ENCODE measurements at places on chromosomes 16 and 17.

DNA sequence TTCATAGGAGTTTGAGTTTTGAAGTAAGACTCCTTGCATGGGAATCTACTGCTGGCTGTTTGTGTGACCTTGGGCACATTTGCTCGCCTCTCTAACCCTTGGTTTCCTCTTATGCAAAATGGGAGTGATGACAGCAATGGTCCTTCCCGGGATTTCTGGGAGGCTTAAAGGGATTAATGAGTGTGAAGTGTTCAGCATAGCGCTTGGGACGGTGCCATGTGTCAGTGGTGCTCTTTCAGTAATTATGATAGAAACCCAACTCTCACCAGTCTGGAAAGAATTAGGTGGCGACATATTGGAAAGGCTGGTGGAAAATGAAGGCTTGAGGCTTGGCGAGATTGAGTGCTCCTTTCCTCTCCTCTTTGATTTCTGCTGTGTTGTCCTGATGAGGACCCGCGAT is 429.2 kb upstream of the EEF2KMT start:
- no peak for DNase-seq

- DNase-seq, result peak; percentile 18
Measured at GRCh38 chr17:3558603-3559269, 1.1 kb upstream of the TRPV3 start.

DNA sequence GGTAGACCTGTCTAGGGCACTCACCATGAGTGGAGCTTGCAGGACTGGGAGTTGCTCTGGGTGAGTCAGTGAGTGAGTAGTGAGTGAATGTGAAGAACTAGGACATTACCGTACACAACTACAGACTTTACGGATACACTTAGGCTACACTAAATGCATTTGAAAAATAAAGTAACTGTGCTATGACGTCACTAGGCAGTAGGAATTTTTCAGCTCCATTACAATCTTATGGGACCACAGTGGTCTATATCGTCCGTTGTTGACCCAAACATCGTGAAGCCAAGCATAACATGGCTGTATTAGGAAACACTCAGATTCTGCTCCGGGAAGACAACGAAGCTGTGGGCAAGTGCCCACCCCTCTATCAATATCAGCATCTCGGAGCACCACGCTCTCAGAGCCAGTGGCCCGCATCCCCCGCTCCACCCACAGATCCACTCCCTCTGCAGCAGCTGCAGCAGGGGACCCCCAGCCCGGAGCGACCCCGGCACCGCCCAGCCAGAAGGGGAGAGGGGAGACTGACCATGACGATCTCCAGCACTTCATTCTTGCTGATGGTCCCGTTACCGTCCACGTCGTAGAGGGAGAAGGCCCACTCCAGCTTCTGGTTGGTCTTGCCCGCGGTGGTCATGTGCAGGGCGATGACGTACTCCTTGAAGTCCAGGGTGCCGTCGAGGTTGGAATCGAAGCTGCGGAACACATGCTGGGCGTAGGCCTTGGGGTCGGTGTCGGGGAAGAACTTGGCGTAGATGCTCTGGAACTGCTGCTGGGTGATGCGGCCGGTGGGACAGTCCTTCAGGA is 594 bp downstream of the RCVRN start:
- DNase-seq, result no peak

GRCh38 chr17:79952265-79952877 is 83.3 kb downstream of the TBC1D16 start:
- no peak for DNase-seq

- DNase-seq, result no peak
Measured at GRCh38 chr16:18969855-18970240, 13.9 kb upstream of the TMC7 start.

DNA sequence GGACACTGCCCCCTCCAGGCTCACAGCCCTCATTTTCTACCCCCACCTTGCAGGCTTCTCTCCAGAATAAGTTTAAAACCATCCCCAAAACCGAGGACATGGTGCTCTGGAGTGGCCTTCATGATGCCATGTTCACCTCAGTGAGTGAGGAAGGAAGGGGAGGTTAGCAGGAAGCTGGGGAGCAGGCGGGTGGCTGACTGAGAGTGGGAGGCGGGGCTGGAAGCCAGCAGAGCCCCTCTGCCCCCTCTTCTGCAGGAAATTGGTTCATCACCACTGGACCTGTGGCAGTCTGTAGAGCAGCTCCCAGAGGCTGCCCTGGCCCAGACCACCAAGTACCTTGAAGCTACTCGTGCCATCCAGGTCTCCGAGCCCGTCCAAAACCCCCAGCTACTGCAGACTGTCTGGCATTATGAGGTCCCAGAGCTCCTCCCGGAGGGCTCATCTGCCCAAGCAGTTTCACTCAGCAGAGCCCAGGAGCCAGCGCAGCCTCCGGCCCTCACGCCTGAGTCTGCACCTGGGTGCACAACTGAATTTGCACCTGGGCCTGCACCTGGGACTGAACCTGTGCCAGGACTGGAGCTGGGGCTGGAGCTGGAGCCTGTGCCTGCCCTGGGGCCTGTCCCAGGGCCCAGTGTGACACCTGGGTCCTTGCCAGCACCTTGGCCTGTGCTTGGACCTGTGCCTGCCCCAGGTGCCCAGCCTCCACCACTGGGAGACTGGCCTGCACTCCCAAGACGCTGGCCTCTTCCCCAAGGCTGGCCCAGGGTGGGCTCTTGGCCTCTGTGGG is 19.0 kb downstream of the C16orf96 start:
- peak; percentile 42 for DNase-seq

- DNase-seq, result no peak
Measured at GRCh38 chr16:87216148-87216840, 100.9 kb downstream of the C16orf95 start.

GRCh38 chr17:57620576-57620975 is 124.5 kb downstream of the CCDC182 start:
- no peak for DNase-seq

GRCh38 chr17:40588552-40588951 is 23.3 kb upstream of the CCR7 start:
- no peak for DNase-seq

DNA sequence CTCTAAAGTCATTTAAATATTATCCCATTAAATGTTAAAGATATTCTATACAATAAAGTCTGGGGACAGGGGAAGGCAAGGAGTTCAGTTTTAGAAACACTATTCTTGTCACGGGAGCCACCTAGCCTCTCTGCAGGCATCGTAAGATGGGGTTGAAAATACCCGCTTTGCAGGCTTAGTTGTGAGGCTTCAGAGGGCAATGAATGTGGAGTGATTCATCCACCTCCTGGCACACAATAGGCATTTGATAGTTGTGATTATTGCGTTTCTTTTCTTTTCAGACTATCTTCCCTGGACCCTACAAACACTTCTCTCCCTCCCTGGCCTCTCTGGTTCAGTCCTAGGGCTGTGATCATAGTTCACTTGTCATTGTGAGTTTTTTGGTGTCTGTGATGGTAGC is 19.6 kb downstream of the GLP2R start:
- no peak for DNase-seq

DNA sequence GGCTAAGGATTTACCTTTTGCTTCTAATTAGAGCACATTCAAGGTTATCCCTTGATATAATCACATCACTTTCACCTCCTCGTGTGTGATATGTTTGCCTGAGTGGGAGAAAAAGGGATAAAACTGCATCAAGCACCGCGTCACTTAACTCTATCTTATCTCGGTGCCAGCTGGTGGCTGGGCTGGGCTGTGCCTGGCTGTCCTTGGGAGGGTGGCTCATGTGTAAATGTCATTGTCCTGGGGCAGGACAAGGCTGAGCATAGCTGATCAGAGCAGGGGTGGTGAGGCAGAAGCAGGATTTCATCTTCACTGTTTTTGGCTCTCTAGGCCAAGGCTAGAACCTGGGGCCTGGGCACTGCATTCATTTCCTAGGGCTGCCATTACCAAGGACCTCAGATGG is 105.3 kb downstream of the RAP1GAP2 start:
- no peak for DNase-seq

GRCh38 chr17:33421933-33422332 is 128.8 kb upstream of the ASIC2 start:
- DNase-seq, result peak; percentile 73

- DNase-seq, result no peak
Measured at GRCh38 chr16:17356243-17356933, 114.4 kb downstream of the XYLT1 start.

DNA sequence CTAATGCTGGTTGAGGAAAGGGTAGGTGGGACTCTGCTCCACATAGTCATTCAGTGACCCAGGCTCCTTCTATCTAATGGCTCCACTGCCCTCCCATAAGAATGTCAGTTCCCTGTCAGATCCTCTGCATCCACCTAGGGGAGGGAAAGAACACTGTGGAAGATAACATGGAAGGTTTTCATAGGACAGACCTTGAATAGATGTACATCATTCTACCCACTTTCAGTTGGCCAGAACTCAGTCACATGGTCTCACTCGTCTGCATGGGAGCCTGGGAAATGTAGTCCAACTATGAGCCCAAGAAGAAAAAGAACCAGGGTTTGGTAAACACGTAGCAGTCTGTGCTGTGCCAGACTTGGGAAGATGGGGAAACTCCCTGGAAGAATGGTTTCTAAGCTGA is 27.1 kb upstream of the SCNN1B start:
- DNase-seq, result no peak

GRCh38 chr16:48511716-48512115 is 98.3 kb downstream of the N4BP1 start:
- DNase-seq, result no peak

- no peak for DNase-seq
Measured at GRCh38 chr17:2700030-2700490, 11.5 kb downstream of the CLUH start.

- no peak for DNase-seq
Measured at GRCh38 chr17:43384476-43384862, 14.3 kb upstream of the ARL4D start.

GRCh38 chr17:2044263-2044894 is 2.6 kb downstream of the OVCA2 start:
- DNase-seq, result no peak

GRCh38 chr17:18246880-18247612 is 11.5 kb downstream of the FLII start:
- DNase-seq, result no peak

GRCh38 chr17:36611345-36612072 is 10.1 kb downstream of the MRM1 start:
- DNase-seq, result no peak

GRCh38 chr17:38507921-38508569 is 79.8 kb downstream of the ARHGAP23 start:
- DNase-seq, result no peak

DNA sequence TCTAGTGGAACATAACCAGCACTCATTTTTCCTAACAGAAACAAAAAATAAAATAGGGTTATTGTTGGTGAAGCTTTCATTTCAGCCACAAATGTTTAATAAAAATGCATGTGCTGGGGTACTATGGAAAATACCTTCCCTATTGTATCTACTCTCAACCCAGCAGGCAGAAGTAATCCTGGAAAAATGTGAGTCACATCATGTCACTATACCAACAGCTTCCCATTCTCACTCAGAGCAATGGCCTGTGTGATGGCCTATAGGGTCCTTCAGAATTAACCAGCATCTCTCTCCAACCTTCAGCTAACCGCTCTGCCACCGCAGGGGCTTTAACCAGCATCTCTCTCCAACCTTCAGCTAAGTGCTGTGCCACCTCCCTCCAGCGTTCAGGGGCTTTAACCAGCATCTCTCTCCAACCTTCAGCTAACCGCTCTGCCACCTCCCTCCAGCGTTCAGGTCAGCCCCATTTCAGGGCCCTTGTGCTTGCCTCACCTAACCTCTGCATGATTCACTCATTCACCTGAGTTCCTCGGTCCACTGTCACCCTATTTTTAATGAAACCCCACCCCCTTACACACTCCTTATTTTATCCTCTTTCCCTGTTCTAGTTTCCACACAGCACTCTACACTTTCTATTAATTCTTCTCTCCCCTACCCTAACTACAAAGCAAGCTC is 34.0 kb downstream of the UBE2G1 start:
- DNase-seq, result no peak

DNA sequence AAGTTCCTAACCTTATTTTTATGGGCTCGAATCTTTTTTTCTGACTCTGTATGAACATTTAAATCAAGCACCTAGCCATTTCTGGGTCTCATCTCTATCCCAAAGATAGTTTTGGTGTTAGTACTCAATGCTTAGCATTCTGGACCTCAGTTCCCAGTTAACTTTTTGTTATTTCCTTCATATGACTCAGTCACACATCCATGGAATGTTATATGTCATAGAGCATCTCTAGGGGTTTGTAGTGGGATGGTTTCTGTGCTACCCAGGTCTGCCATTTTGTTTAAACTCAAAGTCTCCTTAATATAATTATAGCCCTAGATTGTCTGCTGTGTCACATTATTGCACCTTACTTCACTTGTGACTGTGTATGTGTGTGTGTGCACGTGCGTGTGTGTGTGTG is 90.1 kb downstream of the EFCAB13 start:
- DNase-seq, result no peak

- DNase-seq, result no peak
Measured at GRCh38 chr16:66903544-66904427, 14.9 kb downstream of the CDH16 start.

DNA sequence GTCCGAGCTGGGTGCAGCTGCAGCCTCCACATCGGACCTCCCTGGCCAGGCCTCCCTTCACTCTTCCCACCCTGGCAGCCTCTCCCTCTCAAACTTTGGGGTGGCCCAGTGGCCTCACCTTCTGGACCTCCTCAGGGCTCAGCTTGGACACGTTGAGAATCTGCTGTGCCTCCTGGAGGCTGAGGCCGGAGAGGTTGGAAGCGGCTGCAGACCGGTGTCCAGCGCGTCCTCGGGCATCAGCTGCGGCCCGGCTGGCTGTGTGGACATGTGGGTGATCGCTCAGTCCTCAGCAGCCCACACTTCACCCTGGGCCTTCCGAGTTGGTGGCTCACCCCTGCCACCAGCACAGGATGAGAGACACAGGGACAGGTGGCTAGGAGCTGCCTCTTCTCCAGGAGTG is 9.9 kb downstream of the PAM16 start:
- DNase-seq, result no peak

- DNase-seq, result no peak
Measured at GRCh38 chr17:39208893-39209292, 8.8 kb downstream of the RPL19 start.

DNA sequence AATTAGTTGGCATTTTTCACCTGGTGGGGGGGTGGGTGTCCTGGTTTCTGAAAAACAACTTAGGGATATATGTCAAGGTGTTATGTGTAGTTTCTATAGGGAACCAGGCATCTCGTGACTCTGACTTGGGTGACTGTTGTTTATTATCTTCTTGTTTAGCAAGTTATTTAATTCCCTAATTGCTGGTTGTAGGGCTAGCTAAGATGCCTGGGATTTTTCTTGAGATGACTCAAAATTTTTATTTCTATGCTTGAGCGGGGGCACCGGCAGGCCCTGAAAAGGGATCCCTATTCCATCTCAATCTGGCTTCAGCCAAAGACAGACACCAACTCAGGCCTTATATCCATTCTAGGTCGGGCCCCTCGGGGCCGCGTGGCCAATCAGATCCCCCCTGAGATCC is 3.2 kb downstream of the DPH1 start:
- DNase-seq, result no peak

- peak; percentile 44 for DNase-seq
Measured at GRCh38 chr17:71084219-71084618, 914.9 kb downstream of the KCNJ2 start.

- DNase-seq, result no peak
Measured at GRCh38 chr16:26717826-26718225, 348.9 kb upstream of the C16orf82 start.

- DNase-seq, result peak; percentile 63
Measured at GRCh38 chr16:86508947-86509758, 1.2 kb upstream of the FOXF1 start.

Data from common myeloid progenitor, CD34-positive (primary cell).